ENCODE measurements at places on chromosomes 12 and 14.

GRCh38 chr14:91912035-91912434 is 35.5 kb downstream of the FBLN5 start:
- DNase-seq: no peak

DNA sequence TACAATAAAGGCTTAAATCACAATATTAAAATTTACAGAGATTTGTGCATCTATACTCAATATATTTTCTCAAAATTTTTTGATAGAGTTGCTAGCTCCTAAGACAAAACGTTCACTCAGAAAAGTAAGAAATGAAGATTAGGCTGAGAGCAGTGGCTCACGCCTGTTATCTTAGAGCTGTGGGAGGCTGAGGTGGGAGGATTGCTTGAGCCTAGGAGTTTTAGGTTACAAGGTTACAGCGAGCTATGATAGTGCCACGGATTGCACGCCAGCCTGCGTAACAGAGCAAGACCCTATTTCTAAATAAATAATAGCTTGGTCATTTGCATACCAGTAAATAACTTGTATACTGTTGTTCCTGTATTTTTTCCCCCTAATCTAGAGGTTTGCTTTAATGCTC is 35.0 kb upstream of the CFL2 start:
- no peak for DNase-seq

- no peak for DNase-seq
Measured at GRCh38 chr14:38721822-38722431, 381.1 kb downstream of the SEC23A start.

GRCh38 chr12:70246580-70246979 is 3.3 kb downstream of the CNOT2 start:
- DNase-seq: no peak

DNA sequence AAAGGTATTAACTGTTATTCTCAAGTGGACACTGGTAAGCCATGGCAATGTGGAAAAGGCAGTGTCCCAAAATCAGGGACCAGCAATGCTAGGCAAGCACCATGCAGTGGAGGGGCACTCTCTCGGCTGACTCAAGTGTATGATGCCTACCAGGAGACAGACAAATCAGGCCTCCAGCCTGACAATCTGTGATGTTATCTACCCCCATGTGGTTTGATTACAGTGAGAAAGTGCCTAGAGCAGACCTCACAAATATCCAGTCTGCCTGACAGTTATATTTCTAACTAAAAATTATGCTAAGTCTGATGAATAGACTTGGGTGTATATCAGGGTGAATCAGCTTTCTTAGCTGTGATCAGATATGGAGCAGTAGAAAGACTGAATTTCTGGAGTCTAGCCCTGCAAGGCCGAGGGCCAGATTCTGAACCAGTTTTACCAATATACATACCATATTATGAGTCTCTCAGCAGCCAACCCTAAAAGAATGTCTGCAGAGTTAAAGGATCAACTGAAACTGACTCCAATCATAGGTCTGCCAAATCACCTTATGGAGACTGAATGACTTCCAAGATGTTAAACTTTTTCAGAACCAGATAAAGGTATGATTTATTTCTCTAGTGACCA is 3.2 kb downstream of the PLBD1 start:
- no peak for DNase-seq

GRCh38 chr14:24334431-24335291 is at the start of gene ADCY4:
TSS of gene ADCY4 (minus strand) at chr14:24335071. CDS start at chr14:24334652, 419 bp downstream.
- no peak for DNase-seq

- no peak for DNase-seq
Measured at GRCh38 chr14:69684461-69685217, 73.2 kb downstream of the SUSD6 start.

DNA sequence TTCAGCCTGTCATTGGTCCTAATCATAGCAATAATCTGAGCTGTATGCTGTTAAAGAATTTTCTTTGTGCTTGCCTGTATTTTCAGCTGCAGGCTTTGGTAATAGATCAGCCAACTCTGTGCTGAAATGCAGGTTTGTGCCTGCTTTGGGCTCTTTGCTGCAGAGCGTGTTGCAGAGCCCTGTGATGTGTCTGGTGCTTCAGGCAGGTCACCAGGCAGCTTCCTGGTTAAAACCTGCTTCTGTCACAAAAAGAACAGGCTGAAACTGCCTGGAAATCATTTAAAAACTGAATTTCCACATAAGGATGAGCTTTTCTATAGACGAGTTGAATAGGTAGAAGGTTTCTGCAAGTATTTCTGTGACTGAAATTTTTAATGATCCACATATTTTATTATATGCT is 3.1 kb downstream of the DIP2B start:
- DNase-seq: no peak

DNA sequence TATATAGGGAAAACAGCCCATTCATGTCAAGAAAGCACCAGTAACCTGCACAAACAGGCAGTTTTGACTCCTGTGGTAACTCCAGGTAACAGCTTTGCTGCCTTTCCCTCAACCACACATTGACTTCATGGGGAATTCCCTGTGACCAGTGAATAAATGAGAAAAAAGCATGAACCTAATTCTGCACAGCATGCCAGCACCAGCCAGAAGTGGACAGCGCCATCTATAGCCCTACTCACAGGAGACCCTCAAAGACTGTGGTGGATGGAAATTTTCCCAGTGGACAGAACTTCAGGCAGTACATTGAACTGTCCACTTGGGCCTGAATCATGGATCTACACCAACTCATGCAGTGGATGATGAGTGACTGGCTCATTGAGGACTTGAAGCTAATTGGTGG is 152.1 kb downstream of the SLC8A3 start:
- DNase-seq: no peak

DNA sequence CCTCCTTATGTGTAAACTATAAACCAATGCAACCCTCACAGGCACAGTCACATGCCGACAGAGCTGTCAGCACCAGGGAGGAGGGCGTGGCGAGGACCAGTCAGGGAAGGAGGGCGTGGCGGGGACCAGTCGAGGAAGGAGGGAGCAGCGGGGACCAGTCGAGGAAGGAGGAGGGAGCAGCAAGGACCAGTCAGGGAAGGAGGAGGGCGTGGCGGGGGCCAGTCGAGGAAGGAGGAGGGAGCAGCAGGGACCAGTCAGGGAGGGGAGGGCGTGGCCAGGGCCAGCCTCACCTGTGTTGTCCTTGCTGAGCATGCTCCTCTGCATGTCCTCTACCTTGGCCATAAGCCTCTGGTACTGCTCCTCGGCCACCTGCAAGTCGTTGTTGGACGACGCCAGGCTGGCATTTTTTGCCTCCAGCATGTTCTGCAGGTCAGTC is 24.2 kb downstream of the GOLGA3 start:
- DNase-seq: no peak

DNA sequence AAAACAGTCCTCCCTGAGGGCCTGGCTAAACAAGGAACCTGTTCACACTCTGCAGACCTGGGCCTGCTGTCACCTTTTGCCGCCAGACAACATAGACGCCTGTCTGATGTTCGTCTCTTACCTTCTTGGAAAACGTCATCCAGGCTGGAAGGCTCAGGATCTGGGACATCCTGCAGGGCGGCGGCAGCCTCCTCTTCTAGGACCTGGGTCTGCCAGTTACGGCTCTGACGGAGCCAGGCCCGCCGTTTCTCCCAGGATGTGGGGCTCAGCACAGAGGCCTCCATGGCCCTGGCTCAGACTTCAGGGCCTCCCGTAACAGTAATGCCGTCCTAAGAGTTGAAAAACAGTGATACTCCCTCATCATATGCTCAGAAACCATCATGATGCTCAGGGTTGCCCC is 10.3 kb downstream of the TESPA1 start:
- DNase-seq: no peak

Measured in NCI-H510A treated with DMSO at 0.1 percent for 48 hours (cell line).